WTC11 (cell line): ENCODE measurements at places on chromosomes 11 and 22. TPM values are rescaled to one million over a fixed set of nuclear protein-coding genes. Genes with fewer than 3 reads are reported as not detected.

DNA sequence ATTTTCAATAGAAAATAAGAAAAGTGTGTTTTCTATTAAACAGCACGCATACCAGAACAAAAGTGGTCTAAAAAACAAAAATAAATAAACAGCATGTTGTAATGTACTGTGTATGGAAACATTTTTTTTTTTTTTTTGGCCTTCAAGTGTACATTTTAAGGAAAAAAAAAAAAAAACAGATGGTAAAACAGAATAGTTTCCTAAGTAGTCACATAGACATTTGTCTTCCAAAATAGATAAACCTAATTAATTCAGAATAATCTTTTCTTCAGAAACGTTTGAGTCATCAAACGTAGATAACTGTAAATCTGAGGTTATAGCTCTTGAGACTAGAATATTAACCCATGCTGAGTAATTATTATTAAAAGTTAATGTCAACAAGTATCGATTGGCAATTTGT, 396 bp upstream of the CFAP300 start:
- DNase-seq: no peak

GRCh38 chr11:70862093-70862492, 390.3 kb downstream of the SHANK2 start:
- no peak for DNase-seq

- DNase-seq: no peak
Observed at GRCh38 chr11:78995171-78995570, 420.5 kb upstream of the NARS2 start.

DNA sequence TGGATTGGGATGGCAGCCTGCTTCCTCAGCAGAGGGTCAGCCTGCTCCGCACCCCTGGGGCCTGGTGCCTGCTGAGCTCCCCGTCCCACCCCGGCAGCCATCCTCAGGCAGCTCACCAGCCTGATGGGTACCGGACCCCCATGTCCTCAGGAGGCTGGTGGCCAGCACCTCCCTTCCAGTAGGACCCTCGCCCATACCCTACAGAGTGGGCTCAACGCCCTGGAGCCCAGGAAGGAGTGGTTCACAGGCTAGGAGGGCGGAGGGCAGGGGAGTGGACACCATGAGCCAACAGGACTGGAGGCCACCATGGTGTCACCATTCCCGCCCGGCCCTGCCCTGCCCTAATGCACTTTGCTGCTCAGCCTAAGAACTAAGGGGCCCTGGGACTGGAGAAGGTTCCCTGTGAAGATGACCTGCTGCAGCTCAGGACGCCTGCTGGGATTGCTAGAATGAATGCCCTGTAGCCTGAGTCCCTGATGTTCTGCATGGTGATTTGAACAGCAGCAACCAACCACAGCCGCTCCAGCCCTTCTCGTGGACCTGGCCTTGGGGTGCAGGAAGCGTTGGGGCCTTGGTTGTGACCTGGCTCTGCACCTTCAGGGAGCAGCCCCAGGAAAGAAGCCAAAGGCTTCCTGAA, 1080.8 kb downstream of the BRD1 start:
- DNase-seq: no peak

DNA sequence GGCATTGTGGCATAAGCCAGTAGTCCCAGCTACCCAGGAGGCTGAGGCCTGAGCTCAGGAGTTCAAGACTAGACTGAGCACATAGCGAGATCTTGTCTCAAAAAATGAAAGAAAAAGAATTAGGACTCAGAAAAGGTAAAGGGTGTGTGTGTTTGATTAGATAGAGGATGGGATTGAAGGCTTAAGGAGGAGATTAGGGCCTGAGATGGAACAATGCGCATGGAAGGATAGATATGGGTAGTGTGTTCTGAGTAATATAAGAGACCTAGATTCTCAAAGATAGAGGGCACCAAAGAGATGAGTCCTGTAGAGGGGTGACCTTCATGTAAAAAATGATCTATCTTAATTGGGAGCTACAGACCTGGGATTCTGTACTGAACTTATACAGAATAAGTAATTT, 17.3 kb upstream of the RAB30 start:
- no peak for DNase-seq

DNA sequence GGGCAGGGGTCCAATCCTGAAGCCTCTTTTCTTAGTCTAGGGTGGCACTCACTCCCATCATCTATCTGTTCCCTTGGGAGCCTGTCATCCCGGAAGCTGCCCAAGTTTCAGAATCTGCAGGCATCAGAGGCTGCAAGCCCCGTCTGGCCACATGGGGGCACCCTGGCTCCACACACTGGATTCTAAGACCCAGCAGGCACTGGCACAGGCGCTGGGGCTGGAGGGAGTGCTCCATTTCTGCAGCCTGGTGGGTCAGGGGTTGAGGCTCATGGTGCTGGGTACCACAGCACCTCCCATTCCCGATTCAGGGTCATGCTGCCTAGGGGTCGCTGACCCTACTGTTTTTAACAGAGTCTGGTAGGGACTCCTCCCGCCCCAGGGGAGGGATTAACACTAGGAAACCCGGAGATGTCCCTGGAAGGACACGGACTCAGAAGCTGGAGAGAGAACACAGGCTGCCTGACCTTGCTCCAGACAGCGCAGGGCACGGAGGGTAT, 243.9 kb upstream of the SYN3 start:
- DNase-seq: peak; percentile 92

Gene CTR9
- total RNA-seq: 29.3 to 32.7 TPM (median 31.1 TPM) in 3 replicates

Gene TBX10
- 0.21 TPM in 1 of 3 replicates, not detected in the others for total RNA-seq

Gene FAM227A
- total RNA-seq: 3.8 to 6.3 TPM (median 6.0 TPM) in 3 replicates
